ENCODE measurements at places on chromosomes 6 and 20. TPM values are rescaled to one million over a fixed set of nuclear protein-coding genes. Genes with fewer than 3 reads are reported as not detected.

ECI2 gene
- 45.1 TPM for total RNA-seq

MLN gene
- not detected for total RNA-seq

CD109 gene
- 81.2 TPM for total RNA-seq

MEI4 gene
- total RNA-seq = not detected

OR2B6 gene
- total RNA-seq = not detected

LTA gene
- 0.10 TPM for total RNA-seq

MYLIP gene
- 2.4 TPM for total RNA-seq

SNAP25 gene
- 15.3 TPM for total RNA-seq

SMIM26 gene
- 117 TPM for total RNA-seq

HS3ST5 gene
- not detected for total RNA-seq

MOG gene
- not detected for total RNA-seq

KIAA1755 gene
- 0.18 TPM for total RNA-seq

GTSF1L gene
- total RNA-seq = not detected

All from A549 treated with dexamethasone at 1 μM for 4 hours (cell line).